ENCODE measurements at places on chromosomes 11 and 22.

GRCh38 chr11:101129203-101129943 lies at the start of gene PGR:
Gene PGR, minus strand, starts transcription at chr11:101129813. Its CDS starts 743 bp downstream, at chr11:101129070.
- DNase-seq, result peak; percentile 6

DNA sequence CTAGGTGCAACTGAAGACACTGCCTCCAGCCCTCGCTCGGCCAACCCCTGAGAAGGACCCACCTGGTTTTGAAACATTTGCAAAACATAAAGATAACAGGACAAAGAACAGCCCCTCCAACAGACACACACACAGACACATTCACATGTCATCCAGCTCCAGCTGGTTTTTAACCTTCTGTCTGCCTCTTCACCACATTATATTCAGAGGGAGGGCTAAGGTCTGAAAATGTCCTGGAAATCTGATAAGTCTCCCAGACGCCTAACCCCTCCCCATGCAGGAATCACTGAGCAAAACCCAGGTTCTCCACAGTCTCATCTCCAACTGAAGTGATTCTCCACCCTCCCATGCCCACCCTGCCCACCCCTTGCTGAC lies 29.4 kb downstream of the PACSIN2 start:
- DNase-seq, result no peak

DNA sequence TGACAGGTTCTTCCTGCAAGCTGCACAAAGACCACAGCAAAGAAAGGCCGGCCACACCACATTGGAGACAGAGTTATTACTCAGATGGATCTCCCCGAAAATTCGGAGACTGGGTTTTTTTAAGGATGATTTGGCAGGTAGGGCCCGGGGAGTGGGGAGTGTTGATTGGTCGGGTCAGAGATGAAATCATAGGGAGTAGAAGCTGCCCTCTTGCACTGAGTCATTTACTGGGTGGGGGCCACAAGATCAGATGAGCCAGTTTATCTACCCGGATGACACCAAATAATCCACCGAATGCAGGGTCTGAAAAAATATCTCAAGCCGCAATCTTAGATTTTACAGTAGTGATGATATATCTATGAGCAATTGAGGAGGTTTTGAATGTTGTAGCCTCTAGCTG lies 401.8 kb upstream of the FAT3 start:
- DNase-seq, result no peak

DNA sequence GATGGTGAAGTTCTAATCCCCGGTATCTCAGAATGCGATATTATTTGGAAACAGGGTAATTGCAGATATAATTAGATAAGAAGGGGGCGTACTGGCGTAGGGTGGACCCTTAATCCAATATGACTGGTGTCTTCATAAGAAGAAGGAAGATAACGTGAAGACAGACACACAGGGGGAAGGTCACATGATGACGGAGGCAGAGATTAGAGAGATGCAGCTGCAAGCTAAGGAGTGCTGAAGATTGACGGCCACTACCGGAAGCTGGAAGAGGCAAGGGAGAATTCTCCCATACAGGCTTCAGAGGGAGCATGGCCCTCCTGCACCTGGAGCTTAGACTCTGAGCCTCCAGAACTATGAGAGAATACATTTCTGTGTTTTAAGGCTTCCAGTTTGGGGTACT lies 54.8 kb downstream of the MIAT start:
- no peak for DNase-seq

DNA sequence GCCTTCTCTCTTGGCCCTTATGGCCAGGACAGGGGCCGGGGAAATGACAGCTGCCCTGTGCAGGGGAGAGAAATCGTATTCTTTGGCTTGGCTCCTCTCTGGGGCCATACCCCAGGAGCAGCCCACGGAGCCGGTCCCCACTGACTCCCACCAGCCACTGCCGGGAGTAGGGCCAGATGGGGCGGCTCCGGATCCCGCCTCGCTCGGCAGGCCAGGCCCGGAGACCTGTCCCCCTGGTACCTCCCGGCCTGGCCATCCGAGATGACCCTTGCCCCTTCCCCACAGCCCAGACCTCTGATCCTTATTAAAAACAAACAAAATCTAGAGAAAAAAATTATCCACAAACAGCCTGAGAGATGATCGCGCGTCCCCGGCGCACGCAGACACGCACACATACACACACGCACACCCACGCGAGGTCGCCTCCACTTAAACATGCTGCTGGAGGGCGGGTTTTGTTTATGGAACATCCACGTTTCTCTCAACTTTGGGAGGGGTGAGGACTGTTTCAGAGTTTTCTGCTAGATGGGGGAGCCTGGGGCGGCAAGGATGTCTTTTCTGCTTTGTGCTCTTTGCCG lies 59.1 kb downstream of the IGLL1 start:
- DNase-seq, result no peak

DNA sequence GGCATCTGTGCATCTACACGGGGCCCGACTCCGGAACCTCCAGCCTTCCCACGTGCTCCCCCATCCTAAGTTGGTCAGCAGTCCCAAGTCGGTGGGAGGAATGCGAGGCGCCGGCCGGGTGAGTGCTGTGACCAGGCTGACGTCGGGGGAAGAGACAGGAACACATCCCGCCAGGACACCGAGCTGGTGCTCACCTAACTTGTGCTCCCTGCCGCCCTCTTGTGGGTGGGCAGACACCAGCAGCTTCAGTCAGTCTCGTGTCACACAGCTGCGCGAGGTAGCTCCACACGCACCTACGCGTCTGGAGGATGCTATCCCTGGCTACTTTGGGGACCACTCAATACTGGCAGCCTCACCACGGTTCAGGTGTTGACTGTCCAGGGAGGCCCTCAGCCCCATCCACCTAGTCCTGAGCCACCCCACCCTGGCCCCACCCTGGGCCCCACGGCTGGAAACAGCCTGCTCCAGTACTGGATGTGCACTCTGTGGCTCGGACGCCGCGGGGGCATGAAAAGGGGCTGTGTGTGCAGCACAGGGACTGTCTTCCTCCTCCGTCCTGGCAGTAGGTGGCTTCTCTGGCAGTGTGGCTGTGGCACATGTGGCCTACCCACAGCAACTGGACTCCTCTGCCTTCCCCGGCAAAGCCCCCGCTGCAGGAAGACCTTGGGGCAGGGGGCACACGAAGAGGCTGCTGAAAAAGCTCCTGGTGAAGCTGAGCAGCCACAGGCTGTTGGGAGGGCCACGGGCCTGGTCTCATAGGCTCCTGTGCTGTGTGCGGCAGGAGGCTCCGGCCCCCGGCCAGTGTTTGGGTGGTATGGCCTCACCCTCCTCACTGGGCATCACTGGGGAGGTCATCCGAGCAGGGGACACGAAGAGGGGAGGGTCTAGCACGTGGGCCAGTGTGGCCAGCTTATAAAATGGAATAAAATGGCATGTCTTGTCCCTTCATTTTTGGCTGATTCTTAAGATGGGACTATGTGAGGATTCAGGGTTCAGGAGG lies 11.2 kb upstream of the BID start:
- peak; percentile 4 for DNase-seq

- no peak for DNase-seq
These were observed 25.5 kb downstream of the CTNND1 start for GRCh38 chr11:57787006-57787604.

DNA sequence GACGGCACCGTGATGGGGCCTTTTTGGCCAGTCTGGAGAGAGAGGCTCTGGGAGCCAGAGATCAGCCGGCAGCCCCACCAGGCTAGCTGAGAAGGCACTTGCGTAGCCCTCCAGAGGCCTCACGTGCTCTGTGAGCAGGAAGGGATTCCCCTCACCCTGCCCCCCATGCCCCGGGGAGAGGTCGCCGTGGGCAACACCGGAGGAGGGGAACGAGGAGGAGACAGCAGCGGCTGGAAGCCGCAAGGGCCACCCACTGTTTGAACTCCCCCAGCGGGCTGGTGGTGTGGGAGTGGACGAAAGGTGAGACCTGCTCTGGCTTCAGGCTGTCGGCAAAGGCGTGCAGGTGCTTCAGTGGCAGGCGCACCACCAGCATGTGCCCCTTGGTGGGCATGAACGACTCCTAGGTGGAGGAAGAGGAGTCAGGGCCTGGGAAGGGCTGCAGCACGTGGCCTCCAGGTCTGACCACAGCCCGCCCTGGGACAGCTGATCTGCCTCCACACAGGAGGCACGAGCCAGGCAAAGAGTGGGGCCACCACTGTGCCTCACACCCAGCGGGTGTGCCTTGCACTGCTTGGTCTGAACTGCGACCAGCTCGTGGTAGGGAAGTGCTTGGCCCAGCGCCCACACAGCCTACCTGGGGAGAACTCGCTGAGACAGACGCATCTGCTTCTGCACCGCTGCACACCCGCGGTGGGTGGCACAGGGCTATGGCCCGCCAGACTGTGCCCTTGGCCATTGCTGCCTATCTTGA lies 99.9 kb downstream of the MED15 start:
- DNase-seq, result no peak

DNA sequence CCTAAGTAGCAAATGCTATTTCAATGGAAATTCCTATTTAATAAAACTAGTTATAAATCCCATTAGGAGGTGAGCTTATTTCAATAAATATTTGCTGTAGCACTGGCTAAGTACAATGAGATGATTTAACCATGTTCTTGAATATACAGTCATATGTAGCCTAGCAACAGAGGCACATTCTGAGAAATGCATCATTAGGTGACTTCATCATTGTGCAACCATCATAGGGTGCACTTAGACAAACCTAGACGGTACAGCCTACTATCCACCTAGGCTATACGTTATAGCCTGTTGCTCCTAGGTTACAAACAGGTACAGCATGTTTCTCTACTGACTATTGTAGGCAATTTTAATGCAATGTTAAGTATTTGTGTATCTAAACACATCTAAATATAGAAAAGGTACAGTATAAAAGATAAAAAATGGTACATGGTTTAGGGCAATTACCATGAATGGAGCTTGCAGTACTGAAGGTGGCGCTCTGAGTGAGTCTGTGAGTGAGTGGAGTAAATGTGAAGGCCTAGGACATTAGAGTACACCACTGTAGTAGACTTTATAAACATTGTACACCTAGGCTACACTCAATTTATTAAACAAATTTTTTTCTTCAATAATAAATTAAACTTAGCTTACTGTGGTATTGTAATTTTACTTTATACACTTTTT lies 350.1 kb downstream of the CASP12 start:
- no peak for DNase-seq

DNA sequence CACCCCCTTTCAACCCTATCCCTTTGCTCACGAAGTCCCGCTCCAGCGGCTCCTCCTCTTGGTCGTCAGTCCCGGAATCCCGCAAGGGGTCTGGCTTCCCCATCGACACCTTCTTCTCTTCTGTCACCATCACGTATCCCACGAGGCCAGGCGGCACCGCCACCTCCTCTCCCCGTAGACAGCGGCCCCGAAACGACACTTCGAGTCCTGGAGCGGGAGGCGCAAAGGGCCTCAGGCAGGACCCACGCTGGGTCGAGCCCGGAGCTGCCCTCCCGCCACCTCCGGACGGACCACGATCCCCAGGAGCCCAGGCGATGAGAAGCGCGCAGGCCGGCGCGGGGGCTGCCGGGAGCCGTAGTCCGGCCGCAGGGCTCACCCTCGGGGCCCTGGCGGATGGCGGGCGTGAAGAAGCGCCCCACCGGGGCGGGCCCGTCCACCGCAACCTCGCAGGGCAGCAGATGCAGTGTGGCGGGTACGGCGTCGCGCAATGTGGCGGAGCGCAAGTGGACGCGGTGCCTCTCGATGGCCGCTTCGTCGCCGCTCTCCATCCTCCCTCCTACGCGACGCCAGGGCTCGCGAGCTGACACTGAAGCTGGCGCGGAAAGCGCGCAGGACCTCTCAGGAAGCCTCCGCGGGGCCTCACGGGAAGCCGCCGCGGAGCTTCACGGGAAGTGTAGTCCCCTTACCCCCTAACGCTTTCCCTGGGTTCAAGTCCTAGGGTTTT lies at the start of gene RNASEH2C:
TSS of gene RNASEH2C (minus strand) at position 588 of the 724 bp plus-strand sequence. CDS start at position 548, 40 bp downstream.
- peak; percentile 87 for DNase-seq

- no peak for DNase-seq
These were observed 411.8 kb downstream of the CTTN start for GRCh38 chr11:70810133-70810532.

GRCh38 chr11:84173078-84173477 lies 886.9 kb upstream of the CCDC90B start:
- no peak for DNase-seq

DNA sequence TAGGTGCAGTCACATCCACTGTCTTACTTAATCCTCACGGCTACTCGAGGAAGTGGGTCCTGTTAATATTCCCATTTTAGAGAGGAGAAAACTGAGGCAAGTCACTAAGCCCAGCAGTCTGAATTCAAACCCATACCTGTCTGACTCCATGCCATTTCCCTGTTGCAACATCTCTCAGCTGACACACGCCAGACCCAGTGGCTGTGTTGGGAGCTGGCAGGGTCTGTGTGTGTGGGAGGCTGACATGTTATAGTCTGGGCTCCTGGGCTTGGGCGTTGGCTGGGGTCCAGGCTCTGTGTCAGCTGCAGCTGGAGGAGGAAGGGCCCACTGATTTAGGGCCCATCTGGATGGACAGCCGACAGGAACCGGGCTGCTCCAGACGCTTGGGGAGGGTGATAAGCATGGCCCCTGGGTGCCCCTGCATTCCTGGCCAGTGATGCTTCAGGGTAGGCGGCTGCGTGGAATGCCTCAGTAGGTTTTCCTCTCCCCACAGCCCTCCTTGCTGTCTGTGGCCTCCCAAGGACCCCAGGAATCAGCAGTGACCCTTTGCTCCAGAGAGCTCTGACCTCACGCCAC lies 562.5 kb downstream of the MN1 start:
- no peak for DNase-seq

DNA sequence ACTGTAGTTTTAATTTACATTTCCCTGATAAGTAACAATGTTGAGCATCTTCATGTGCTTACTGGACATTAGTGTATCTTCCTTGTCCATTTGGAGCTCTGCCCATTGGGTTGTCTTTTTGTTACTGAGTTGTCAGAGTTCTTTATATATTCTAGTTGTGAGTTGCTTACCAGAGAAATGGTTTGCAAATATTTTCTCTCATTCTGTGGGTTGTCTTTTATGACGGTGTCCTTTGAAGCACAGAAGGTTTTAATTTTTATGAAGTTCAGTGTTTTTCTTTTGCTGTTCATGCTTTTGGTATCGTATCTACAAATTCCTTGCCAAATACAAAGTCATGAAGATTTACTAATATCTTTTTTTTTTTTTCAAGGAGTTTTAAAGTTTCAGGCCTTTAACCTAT lies 42.4 kb downstream of the ZBTB44 start:
- no peak for DNase-seq

- no peak for DNase-seq
These were observed 99.4 kb upstream of the AKIP1 start for GRCh38 chr11:8811571-8811970.

DNA sequence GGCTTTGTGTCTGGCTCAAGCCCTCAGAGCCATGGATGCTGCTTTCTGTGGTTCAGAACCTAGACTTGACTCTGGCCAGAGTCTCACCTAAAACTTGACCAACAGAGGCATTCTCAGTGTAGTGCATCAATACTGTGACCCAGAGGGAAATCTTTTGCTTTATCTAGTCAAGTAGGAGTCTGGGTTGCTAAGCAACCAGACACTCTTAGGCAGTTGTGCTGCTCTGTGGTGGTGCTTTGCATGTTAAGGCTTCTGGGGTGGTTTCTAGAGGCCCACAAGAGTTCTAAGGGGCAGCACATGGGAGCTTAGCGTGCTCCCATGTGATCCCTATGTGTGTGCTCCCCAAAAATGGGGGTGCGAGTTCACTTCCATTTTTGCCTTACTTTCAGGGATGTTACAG lies 224.6 kb upstream of the PLET1 start:
- DNase-seq, result no peak

Data from HAP-1 (cell line).